ENCODE measurements at places on chromosomes 16 and 17.

DNA sequence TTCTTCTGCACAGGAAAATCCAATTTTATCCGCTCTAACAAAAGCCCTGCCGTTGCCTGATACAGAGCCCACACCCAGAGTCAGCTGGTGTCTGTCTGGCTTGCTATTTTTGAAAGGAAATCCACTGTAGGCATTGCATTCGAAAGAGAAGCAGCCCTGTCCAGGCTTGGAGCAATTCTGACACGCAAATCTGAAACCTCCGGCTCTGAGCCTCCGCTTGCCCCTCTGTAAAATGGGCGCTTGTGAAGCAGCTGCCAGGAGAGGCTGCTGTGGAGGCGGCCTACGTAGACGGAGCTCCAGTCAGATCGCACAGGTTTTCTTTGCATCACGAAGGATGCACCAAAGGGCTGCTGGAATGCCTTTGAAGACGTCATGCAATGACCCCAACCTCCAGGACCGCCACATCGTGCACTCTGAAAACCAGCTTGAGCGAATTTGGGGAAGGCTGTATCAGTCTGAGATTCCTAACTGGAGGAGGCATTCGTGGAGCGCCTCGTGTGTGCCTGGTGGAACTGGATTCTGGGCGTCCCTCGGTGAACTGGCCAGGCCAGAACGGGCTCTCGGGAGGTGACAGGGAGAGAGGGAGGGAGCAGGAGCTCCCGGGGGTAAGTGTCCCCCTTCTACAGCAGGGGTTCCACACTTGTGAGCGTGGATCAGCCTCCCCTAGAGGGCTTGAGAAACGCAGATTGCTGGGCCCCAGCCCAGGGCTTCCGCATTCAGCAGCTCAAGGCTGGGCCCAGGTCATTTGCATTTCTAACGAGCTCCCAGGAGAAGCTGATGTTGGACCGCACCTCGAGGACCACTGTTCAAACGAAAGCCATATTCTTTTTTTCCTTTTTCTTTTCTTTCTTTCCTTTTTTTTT, 215.5 kb downstream of the MRTFB start:
- DNase-seq, result no peak

- DNase-seq, result no peak
Measured at GRCh38 chr16:48274476-48274875, 27.1 kb upstream of the ABCC11 start.

DNA sequence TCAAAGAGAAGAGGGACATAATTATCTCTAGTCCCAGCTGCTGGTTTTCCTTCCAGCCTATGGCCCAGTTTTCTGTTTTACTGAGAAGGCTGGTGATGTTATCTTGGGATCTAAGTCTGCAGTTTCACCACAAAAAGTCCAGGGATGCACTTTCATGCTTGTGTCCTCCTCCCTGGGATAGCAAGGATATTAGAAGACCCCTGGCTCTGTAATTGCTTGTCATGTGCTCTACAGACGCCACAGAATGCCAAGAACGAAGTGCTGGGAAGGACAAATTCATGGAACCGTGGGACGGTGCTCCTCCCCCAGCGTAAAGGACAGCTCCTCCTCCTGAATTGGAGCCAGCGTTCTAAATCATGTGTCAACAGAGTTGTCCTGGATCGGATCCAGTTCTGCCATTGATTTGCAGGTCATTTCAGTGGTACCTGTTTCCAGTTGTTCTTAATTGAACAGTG, 8.6 kb downstream of the MAPT start:
- no peak for DNase-seq

GRCh38 chr17:83193336-83194185, 114.2 kb downstream of the METRNL start:
- DNase-seq, result no peak

DNA sequence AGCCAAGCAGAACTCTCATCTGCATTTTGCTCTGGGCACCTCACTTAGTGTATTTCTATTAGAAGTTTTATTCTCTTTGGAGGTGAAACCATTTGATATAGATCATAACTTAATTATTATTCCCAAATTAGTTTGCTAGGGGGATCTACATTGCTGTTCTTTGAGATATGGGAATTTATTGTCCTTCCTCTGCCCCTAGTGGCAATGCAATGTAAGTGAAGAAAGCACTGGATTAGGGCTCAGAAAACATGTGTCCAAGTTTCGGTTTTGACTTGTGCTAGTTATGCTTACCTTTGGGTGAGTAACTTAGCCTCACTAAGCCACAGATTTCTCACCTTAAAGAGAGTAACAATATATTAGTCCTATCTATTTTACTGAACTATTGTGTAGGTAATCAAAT, 2.9 kb downstream of the KRT39 start:
- no peak for DNase-seq

GRCh38 chr17:1629504-1630310, 1.1 kb upstream of the SLC43A2 start:
- DNase-seq, result no peak

GRCh38 chr17:66436631-66437030, 134.2 kb downstream of the PRKCA start:
- DNase-seq, result no peak

DNA sequence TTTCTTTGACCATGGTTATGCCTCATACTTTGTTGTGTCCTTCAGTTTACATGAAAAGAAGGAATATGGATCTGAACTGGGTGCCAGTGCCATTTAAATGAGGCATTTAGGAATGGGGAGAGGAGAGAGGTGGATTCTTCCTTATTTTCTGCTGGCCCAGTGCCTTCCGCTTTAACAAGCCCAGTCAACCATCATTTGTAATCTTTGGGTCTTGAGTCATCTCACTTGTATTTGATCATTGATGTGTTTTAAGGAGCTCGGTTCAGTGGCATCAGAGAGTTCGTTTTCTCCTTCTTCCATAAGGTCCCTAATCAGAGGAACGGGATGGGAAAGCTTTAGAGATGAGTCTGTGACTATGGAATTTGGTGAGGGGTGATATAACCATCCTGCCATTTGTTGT, 334.9 kb downstream of the WWOX start:
- no peak for DNase-seq

GRCh38 chr17:28041844-28042656, 427 bp upstream of the NLK start:
- DNase-seq, result no peak

DNA sequence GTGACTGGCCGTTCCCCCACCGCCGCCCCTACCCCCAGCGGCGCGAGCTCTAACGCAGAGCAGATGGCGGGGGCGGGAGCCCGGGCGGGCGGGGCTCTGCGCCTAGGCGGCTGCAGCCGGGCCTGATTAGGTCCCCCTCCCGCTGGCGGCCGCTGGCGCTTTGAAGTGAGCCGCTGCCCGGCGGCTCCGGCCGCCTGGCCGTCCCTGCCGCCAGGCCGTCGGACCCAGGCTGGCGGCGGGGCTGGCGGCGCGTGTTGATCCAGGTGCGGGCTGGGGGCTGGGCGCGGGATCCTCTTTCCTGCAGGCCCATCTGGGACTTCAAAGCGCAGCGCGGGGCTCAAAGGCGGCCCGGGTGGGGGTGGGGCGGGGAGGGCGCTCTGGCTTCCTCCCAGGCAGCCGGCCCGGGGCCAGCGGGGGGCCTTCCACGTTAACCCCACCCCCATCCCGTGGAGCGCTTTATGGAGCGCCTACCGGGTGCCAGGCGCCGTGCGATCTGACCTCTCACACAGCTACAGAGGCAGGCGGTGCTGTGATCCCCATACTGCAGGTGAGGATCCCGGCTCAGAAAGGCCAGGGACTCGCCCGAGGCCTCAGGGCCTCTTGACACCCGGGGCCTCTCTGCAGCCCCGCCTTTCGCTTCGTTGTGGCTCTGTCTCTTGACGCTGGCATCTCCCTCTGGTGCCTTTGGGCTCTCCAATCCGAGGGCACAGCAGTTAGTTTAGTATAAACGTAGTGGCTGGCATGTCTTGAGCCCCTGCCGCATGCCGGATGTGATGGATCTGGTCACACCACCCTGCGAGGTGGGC, 80.0 kb upstream of the NKD1 start:
- DNase-seq, result peak; percentile 30

DNA sequence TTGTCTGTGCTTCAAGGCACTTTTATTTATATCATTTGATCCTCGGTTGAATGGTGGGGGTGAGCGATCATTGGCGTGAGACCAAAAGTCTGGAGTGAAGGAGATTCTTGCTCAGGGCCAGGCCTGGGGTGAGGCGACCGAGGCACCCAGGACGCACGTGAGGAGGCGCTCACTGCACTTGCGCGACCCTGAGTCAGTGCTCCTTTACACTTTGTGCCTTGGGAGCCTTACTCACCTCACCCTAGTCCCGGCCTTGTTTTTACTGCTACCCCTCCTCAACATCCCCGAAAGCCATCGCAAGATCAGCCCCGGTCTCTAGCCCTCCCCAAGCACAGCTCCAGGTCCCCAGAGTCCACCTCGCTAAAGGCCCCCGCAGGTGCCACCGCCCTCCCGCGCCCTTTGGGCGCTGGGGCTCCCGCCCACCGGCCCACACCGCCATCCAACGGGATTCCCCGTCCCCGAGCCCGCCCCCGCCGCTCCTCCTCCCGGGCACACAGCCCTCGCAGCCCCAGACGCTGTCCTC, 496 bp downstream of the EZH1 start:
- no peak for DNase-seq

DNA sequence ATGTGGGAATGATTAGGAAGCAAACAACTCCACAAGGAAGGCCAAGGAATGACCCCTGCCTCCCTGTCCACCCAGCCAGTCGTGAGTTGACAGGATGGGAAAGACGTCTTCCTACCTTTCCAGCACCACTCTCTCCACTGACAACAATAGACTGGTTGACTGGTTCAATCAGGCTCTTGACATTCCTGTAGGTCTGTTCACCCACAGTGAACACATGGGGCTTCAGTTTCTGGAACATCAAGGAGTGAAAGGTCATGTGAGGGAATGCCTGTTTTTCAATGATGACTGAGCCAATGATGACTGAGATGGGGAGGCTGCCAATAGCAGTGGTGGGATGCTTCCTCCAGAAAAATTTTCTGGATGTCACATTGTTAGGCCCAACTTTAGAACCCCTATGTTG, 9.6 kb downstream of the MYO19 start:
- no peak for DNase-seq

- DNase-seq, result no peak
Measured at GRCh38 chr16:3074860-3075522, 9.6 kb downstream of the IL32 start.

GRCh38 chr17:39928858-39929645, 1.5 kb downstream of the LRRC3C start:
- peak; percentile 91 for DNase-seq

- DNase-seq, result no peak
Measured at GRCh38 chr17:1871756-1872155, 42.0 kb downstream of the RPA1 start.

GRCh38 chr16:16909126-16909525, 530.2 kb downstream of the NPIPA7 start:
- no peak for DNase-seq

DNA sequence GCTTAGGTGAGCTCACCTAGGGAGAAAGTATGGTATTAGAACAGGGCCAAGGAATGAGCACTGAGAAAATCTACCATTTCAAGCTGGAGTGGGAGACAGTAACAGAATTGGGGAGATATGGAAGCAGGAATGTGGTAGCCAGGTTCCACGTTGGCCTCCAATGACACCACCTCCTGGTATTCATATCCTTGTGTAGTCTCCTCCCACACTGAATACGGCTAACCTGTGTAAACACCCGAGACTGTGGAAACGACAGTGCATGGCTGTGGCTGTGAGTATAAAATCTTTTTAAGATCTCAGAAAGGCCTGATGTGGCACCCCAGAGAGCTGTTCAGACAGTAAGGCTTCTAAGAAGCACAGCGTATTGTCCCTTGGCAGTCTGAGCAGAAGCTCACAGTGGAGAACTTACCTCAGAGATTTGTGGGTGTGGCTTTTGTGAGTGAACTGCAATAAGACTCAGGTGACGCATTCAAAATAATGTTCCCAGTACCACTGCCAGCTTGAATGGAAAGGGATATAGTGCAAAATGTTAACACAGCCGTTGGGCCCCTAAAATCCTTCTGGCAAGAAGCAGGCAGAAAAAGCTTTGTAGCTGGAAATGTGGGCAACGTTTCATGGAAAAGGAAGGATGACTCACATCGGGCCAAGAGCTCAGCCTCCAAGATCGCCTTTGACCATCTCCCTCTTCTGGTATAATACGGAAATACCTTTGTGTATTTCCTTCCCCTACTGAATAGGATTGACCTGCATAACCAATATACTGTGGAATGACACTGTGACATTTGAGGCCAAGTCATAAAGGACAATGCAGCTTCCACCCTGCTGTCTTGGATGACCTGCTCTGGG, 14.4 kb downstream of the SDR42E1 start:
- DNase-seq, result peak; percentile 71

DNA sequence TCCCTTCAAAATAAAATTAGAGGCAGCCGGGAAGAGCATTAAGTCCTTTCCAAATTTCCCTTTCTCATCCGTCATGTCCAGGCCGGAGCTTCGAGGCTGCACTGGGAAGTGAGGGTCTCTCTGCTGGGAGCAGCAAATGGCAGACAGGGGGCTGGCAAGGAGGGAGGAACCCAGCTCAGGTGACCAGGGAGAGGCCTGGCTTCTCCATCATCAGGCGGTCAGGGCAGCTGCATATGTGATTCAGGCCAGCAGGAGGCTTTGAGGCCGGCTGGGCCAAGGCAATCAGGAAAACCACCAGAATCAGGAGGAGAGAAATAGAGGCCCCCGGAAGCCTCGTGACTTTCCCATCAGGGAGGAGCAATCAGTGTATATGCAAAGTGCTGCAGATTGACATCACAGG, 85.0 kb upstream of the RPL38 start:
- DNase-seq, result peak; percentile 36

GRCh38 chr17:47816111-47816735, 5.4 kb downstream of the OSBPL7 start:
- DNase-seq, result no peak

DNA sequence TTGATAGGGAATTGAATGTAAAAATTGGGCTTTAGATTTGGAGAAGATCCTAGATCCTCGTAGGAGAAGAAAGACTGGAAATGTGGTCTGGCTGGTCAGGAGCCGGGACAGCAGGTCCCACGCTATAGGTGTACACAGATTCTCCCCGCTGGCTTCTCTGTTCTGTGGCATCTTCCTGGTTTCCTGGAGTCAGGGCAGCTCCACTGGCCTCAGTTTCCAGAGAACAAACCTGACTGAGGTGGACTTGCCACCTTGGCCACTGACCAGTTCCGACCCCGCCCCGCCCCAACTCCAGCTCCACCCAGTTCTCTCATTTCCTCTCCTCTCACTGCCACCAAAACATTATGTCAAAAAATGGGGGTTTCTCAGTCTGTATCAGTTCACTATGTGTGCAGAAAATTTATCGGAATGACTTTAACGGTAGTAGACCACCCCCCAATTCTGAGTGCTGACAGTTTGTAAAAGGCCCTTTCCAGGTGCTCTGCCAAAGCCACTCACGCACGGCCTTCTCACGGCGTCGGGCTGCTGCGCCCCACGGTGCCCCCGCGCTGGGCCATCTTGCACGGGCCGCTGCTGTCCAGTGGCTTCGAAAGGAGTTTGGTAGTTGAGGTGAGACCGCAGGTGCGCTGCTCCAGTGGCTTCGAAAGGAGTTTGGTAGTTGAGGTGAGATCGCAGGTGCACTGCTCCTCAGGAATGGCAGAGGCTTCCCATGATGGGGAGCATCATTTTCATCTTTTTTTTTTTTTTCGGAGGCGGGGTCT, 161.4 kb upstream of the CHMP6 start:
- DNase-seq, result no peak

DNA sequence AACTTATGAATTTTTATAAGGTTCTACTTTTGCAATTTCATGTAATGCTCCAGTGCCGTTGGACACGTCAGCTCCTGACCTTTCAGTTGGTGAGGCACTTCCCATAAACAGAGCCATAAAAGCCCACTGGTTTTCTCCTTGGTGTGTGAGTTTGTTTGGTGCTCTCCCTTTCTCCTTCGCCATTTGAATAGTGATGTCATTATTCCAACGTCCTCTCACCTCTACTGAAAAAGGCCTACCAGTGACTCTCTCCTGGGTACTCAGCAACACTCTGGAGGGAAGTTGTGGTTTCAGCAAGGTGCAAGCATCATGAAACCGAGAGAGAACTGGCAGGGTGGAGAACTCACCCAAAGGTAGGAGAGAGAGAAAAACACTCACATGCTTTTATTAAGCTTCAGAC, 29.6 kb upstream of the HNF1B start:
- DNase-seq, result no peak
